ENCODE measurements at places on chromosomes 11 and 22.
A peak's percentile ranks its signal among the peaks of the same experiment; 100 is the strongest.

GRCh38 chr11:47332303-47332711 lies 20.2 kb downstream of the MYBPC3 start:
- DNase-seq, result no peak

DNA sequence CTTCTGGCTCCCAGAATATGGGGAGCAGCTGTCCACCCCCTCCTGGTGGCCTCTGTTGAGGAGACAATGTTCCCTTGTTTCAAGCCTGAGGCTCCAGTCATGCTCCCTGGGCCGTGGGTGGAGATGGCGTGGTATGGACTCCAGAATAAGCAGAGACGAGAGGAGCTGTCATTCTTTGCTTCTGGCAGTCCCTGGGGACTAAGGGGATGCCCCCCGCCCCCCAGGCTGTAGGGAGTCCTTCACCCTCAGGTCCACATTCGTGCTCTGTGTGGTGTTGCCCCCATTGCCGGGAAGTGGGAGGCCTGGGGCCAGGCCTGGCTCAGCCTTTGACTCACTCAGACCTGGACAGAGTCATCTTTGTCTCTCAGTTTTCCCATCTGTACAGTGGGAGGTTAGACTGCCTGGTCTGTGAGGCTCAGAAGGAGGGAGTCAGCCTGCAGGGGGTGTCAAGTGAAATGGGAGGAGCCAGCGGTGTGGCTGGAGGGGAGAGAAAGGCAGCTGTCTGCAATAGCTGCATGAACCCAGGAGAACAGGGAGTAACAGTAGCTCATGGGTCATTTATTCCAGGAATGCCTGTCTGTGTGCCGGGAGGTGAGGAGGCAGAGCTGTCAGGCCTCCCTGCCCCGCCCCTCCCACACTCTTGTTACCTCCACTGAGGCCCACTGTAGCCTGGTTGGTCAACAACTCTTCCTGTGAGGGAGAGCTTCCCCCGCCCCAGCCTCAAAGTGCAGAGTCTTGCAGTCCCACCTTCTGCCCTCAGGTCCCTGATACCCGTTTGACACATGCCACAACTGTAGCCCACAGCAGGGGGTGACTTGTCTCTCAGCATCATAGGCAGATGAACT lies 6.3 kb downstream of the ARHGEF17 start:
- no peak for DNase-seq

DNA sequence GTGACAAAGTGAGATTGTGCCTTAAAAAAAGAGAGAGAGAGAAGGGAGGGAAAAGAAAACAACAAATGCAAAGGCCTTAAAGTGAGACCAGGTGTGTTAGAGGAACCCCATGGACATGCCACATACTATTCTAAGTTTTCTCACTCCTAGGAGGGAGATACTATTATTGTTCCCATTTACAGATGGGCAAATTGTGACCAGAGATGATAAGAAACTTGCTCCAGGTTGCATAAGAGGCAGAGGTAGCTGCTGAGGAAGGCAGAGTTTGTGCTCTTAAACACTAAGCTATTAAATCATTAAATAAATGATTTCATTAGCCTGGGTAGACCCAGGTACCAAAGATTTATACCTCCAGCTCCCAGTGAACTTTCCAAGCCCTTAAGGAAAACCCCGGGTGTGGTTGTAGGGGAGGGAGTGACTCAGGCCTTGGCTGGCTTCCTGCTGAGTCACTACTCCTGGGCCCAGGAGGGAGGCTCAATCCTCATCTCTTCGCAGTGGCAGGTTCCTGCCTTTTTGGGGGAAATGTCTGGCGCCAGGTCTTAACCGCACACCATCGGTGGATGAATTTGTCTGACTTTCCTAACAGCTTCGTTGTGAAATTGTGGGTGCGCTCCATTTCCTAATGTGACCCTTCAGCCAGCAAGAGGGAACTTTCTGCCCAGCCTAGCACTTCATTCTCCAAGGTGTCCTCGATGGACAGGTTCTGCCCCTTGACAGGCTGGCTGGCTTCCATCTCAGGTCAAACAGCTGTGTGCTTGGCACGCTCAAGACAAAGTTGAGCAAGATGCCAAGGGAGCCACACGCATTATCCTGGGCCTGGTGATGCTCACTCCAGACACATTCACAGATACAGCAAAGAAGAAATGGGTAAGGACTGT lies 33.4 kb upstream of the PTPRJ start:
- peak; percentile 55 for DNase-seq

GRCh38 chr11:102312667-102313066 lies 4.6 kb upstream of the BIRC3 start:
- no peak for DNase-seq

DNA sequence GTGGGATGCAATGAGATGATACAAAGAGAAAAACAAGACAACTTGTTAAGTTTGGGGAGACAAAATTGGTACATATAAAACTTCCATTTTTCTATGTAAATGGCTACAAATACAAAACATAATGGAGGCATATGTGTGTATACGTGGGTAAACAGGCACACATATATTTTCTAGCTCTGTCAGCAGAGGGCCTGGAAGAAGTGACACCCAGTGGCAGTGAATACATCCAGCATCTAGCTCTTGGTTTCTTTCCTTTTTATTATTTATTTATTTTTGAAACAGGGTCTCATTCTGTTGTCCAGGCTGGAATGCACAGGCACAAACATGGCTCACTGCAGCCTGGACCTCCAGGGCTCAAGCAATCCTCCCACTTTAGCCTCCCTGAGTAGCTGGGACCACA lies 5.0 kb upstream of the RASL10A start:
- no peak for DNase-seq

Measured in GOT3 (cell line).